Right kidney (tissue), 9 donors: ENCODE measurements at places on chromosomes 1 and 21.

GRCh38 chr1:200535605-200536004 lies 84.9 kb downstream of the KIF14 start:
- DNase-seq, result no peak

DNA sequence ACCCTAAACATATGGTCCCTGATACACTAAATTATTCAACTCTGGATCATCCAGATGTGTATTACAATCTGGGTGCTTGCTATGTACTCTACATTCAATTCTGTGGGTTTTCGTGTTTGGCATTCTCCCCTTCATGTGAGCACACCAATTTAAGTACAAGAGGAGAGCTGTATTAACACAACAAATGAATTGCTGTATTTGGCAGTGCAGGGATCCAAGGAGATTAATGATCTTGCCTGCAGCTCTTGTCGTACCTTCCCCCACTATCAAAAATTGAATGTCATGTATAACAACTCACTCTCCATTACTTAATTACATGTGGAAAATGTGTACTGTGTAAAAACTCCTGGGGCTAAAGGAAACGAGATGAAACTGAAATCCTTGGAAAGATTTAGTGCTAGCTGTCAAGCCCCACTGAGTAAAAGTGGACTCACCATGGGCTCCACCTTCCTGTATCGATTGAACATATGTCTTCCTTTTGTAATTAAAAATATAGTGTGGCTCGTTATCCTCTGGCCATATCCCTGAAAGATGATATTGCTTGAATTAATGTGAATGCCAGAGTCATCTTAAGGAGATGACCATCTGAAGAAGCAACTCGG lies 172.2 kb upstream of the L1TD1 start:
- no peak for DNase-seq

GRCh38 chr1:175019524-175019923 lies 3.7 kb downstream of the MRPS14 start:
- DNase-seq, result no peak

GRCh38 chr1:119681560-119681959 lies 30.2 kb upstream of the PHGDH start:
- DNase-seq, result no peak

DNA sequence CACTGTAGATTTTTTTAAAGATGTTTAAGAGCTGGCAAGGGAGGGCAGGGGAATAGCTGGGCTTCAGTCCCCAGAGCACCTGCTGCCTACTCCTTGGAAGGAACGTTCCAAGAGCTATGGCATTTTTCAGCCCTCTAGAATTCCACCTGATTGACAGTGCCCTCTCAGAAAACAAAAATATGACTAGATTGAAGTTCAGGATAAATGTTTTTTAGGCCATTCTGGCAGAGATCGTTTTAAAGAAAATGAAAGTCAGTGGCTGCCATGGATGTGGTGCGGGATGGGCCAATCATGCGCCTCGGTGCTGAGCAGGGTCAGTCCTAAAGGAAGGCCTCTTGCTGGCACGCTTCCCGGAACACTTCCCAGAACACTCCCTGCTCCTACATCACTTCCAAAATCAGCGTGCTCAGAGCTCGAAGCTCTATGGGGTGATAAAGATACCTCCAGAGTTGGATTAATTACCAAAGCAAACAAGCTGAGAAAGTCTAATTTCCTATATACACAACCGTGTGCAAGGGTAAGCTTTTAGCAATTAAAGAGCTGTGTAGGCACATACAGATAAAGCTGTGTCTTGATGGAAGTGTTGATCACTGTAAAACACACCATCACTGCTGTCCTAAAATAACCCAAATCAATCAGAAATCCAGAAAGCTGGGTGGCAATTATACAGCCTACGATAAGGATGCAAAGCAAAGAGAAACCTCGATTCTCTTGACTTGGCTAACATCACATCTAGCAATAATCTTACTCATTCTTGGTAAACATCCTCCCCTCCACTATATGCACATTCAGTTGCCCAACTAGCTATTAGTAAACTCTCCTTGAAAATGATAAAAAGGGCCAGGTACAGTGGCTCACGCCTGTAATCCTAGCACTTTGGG lies 34.6 kb downstream of the TGFBR3 start:
- DNase-seq, result peak; percentile 41
